ENCODE measurements at places on chromosomes 7 and 10.

GRCh38 chr7:87767827-87768226, 108.3 kb downstream of the SLC25A40 start:
- H3K27ac ChIP-seq: no peak overlapping the region
- no peak overlapping the region for H3K4me3 ChIP-seq
- no peaks in the 10 kb centered on the region for H3K4me1 ChIP-seq
- peaks cover 8% of the 10 kb centered on the region for H3K27me3 ChIP-seq

- peaks cover 71% of the 10 kb centered on the region for H3K36me3 ChIP-seq
- no peak overlapping the region for H3K4me3 ChIP-seq
- no peaks in the 10 kb centered on the region for H3K4me1 ChIP-seq
Measured at GRCh38 chr7:138519061-138519798, 59.2 kb downstream of the TRIM24 start.

- no peaks in the 10 kb centered on the region for H3K4me1 ChIP-seq
- no peak overlapping the region for H3K27ac ChIP-seq
- no peak for DNase-seq
- H3K27me3 ChIP-seq: no peaks in the 10 kb centered on the region
Measured at GRCh38 chr7:75704928-75705327, 33.8 kb downstream of the HIP1 start.

- peaks cover 4% of the 10 kb centered on the region for H3K4me1 ChIP-seq
- peaks cover 72% of the 10 kb centered on the region for H3K27me3 ChIP-seq
- DNase-seq: no peak
- no peaks in the 10 kb centered on the region for H3K36me3 ChIP-seq
Measured at GRCh38 chr10:116740971-116741370, 1.4 kb downstream of the HSPA12A start.

DNA sequence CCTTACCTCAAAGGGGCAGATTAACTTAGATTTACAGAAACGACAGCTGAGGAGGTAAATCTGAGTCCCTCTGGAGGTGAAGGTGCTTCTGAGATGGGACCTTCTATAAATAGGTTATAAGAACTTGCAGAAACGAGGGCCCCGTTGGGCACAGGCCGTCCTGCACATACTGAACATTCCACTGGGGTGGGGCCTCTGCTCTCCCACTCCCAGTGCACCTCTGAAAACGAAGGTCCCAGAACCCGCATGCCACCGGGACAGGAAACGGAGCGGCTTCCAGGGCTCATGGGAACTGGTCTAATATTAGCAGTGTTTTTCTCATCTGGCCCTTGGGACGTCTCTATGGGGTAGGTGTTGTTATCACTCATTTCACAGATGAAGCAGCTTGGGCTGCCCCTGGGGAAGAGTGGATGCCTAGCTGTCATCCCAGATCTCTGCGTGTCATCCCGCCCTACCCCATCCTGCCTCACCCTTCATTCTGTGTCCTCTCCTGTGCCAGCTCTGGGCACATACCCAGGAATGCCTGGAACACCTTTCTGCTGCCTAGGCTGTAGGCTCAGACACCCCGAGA, 19.6 kb downstream of the C10orf62 start:
- H3K4me3 ChIP-seq: no peak overlapping the region
- no peaks in the 10 kb centered on the region for H3K36me3 ChIP-seq
- no peaks in the 10 kb centered on the region for H3K4me1 ChIP-seq
- no peak overlapping the region for H3K27ac ChIP-seq
